ENCODE measurements at places on chromosomes 16 and 17. TPM values are rescaled to one million over a fixed set of nuclear protein-coding genes. Genes with fewer than 3 reads are reported as not detected.
A peak's percentile ranks its signal among the peaks of the same experiment; 100 is the strongest.

The IKZF3 gene
- total RNA-seq = 3.9 TPM

The STAC2 gene
- not detected for total RNA-seq

The MMP15 gene
- 44.5 TPM for total RNA-seq

The MEOX1 gene
- 0.31 TPM for total RNA-seq

The SLC38A8 gene
- total RNA-seq = not detected

The CSF3 gene
- total RNA-seq = 2.9 TPM

The PRAC1 gene
- not detected for total RNA-seq

DNA sequence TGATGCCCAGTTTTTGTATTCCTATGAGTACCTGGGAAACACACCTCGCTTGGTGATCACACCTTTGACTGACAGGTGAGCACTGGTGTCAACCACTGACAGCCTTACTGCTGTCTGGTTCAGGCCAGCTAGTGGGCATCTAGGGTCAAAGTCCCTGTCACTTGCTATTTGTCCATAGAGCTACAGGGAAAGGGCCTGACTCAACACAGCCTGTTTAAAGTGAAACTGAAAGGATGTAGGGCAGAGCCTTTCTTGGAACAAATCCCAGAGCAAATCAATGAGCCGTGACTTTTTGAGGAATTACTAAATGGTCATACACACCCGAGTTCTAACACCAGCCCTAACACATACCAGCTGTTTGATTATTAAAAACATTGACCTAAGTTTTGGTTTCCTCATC lies 106.8 kb downstream of the DNAH9 start:
- H3K27me3 ChIP-seq = no peaks in the 10 kb centered on the region
- H3K4me3 ChIP-seq = no peak overlapping the region
- H3K36me3 ChIP-seq = no peaks in the 10 kb centered on the region
- DNase-seq = peak; percentile 27
- no peak overlapping the region for H3K27ac ChIP-seq

DNA sequence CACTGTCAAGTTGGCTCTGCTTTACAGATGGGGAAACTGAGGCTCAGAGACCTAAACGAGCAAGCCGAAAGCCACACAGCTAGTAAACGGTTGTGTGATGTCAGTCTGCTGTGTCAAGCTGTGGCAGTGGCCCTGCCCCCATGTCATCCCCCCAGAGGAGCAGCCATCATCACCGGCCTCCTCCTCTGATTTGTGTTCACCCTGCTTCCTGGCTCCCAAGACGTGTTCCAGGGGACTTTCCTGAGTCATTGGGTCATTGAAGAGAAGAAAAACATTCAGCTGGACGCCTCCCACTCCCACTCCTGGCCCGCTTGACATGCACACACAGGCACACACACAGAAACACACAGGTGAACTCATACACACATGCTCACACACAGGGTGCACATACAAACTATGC lies 54.0 kb upstream of the CIBAR2 start:
- DNase-seq = no peak
- H3K27ac ChIP-seq = no peak overlapping the region
- H3K4me1 ChIP-seq = peaks cover 17% of the 10 kb centered on the region
- H3K4me3 ChIP-seq = no peak overlapping the region
- no peaks in the 10 kb centered on the region for H3K27me3 ChIP-seq

DNA sequence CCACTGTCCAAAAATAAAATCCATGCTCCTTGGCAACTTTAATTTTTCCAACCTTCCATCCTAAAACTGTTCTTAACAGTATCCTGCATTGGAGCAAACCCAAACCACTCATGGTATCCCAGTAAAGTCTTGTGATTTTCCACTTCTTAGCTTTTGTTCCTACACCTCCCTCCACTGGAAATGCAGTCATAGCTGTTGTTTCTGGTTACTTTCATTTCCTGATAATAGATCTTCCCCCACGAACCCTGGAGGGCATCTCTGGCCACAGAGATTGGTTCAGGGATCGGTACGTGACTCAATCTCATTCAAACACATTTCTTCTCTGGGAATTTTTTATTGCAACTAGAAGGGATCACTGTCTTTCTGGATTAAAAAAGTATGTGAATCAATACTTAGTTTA lies 276.0 kb downstream of the GRIN2A start:
- no peak overlapping the region for H3K4me3 ChIP-seq
- DNase-seq = no peak
- no peak overlapping the region for H3K27ac ChIP-seq
- H3K36me3 ChIP-seq = no peaks in the 10 kb centered on the region
- no peaks in the 10 kb centered on the region for H3K27me3 ChIP-seq

GRCh38 chr16:1316033-1316405 lies 6.6 kb downstream of the UBE2I start:
- H3K27me3 ChIP-seq = no peaks in the 10 kb centered on the region
- H3K36me3 ChIP-seq = peaks cover 49% of the 10 kb centered on the region
- DNase-seq = no peak
- H3K4me3 ChIP-seq = no peak overlapping the region
- peaks cover 23% of the 10 kb centered on the region for H3K4me1 ChIP-seq

GRCh38 chr17:57309479-57309878 lies 53.2 kb downstream of the MSI2 start:
- peaks cover 3% of the 10 kb centered on the region for H3K36me3 ChIP-seq
- H3K4me3 ChIP-seq = no peak overlapping the region
- DNase-seq = no peak

DNA sequence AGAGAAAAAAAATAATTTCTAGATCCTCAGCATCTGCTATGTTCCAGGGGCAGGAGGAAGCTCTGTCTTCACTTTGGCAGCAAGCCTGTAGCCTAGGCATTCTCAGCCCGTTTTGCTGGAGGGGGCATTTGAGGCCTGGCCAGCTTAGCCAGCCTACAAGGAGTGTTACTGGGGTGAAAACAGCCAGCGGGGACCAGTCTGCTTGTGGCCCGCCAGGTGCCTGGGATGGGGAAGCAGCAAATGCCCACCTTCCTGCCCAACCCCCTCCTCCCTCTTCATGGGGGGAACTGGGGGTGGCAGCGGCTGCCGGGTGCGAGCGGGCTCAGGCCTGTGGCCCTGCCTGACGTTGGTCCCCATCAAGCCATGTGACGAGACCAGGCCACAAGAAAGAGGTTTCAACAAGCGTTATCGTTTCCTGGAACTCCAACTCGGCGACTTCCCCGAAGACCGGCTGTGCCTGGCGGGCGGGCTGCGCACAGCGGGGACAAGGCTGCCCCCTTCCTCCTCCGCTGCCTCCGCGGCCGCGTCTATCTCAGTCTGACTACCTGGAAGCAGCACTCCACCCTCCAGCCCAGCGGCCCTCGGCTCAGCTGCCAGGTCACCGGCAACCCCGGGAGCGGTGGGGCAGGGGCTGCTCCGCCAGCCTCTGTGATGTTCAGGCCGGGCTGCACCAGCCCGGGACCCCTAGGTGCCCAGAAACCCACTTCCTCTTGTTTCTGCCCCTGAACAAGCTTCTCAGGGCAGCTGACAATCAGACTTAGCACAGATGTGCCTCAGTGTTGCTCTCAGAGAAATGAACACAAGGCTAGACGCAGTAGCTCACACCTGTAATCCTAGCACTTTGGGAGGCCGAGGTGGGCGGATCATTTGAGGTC lies 22.9 kb downstream of the SOCS1 start:
- no peak overlapping the region for H3K27ac ChIP-seq
- no peaks in the 10 kb centered on the region for H3K36me3 ChIP-seq
- no peaks in the 10 kb centered on the region for H3K27me3 ChIP-seq

GRCh38 chr17:74972107-74972972 lies at the start of gene HID1:
HID1 (minus strand) TSS chr17:74972759; CDS start chr17:74972656, 103 bp downstream.
- no peaks in the 10 kb centered on the region for H3K27me3 ChIP-seq
- H3K4me1 ChIP-seq = peaks cover 10% of the 10 kb centered on the region
- H3K27ac ChIP-seq = peak within 1 kb of the TSS; percentile 46
- peak within 1 kb of the TSS; percentile 71 for H3K4me3 ChIP-seq

DNA sequence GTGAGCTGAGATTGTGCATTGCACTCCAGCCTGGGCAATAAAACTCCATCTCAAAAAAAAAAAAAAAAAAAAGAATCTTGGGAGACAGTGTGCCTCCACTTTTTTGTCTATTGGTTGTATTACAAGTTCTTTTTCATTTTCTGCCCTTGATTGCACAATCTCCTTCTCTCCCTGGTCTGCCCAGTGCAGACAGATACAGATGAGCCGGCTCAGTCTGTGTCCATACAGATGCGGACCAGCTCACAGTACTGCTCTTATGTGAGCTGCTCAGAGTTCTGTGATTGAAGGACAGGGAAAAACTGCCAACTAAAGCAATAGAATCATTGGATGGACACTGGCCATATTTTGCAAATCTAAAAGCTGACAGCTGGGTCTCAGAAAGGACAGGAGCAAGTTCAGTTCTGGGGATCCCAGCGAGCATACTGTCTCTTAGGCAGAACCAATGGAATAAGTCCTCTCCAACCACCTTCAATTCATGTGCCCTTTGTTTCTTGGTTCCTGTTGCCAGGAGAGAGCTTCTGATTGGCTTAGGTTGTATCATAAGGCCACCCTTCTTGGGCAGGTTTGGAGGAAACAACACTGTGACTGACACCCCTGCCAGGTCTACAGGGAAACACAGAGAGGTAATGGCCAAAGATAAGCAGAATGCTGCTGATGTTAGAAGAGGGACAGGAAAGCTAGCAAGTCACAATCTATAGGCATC lies 495.6 kb upstream of the HSBP1 start:
- no peaks in the 10 kb centered on the region for H3K27me3 ChIP-seq
- H3K4me1 ChIP-seq = no peaks in the 10 kb centered on the region
- no peaks in the 10 kb centered on the region for H3K36me3 ChIP-seq
- no peak overlapping the region for H3K4me3 ChIP-seq
- no peak for DNase-seq

GRCh38 chr17:14331225-14331981 lies 30.5 kb downstream of the HS3ST3B1 start:
- no peaks in the 10 kb centered on the region for H3K4me1 ChIP-seq
- no peaks in the 10 kb centered on the region for H3K36me3 ChIP-seq
- no peak overlapping the region for H3K4me3 ChIP-seq
- H3K27me3 ChIP-seq = no peaks in the 10 kb centered on the region

GRCh38 chr16:14131774-14132695 lies 60.9 kb downstream of the MRTFB start:
- H3K27ac ChIP-seq = no peak overlapping the region
- H3K27me3 ChIP-seq = no peaks in the 10 kb centered on the region

DNA sequence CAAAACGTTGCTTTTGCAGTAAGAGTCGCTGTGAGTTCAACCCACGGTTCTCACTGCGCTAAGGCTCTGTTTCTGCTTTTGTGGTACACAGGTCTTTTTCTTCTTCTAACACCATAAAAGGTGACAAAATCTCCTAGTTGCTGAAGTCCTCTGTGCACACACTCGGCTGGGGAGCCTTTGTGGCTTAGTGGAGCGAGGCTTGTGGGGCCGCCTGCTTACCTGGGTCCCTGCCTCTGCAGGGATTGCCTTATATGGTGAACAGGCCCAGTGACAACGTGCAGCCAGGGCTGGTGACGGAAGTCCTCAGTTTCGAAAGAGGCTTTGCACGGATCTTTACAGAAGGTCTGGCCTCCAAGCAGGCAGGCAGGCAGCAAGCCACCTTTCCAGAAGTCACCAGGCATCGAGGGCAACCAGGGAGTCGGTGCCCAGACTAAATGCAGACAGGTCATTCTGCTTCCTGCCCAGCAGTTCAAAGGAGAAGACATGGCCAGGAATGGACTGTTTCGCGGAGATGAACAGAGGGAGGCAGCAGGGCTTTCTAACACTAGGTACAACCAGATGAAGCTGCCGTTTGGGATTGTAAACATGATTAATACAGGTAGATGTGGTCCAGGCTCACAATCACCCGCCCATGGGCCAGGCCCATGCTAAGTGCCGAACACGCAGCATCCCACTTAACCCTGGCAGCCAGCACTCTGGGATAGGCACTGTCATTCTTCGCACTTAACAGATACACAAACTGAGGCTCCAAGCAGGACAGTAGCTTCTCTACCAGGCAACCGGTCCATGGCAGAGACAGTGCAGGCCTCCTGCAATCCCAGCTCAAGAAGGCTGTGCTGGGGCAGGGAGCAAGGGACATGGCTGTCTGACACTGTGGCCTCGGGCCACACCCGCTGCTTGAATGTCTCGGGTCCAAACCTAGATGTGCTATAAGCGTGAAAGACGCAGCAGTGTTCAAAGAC lies 10.7 kb upstream of the MEAK7 start:
- peaks cover 5% of the 10 kb centered on the region for H3K4me1 ChIP-seq
- peak; percentile 49 for DNase-seq
- no peak overlapping the region for H3K27ac ChIP-seq
- no peaks in the 10 kb centered on the region for H3K27me3 ChIP-seq
- H3K4me3 ChIP-seq = no peak overlapping the region
- H3K36me3 ChIP-seq = no peaks in the 10 kb centered on the region

- H3K4me3 ChIP-seq = no peak overlapping the region
- H3K4me1 ChIP-seq = no peaks in the 10 kb centered on the region
- no peak overlapping the region for H3K27ac ChIP-seq
- H3K36me3 ChIP-seq = no peaks in the 10 kb centered on the region
These were observed 67.7 kb upstream of the BCO1 start for GRCh38 chr16:81170824-81171223.

GRCh38 chr17:45396496-45397205 lies 36.0 kb downstream of the ARHGAP27 start:
- peaks cover 5% of the 10 kb centered on the region for H3K4me1 ChIP-seq
- no peak overlapping the region for H3K4me3 ChIP-seq
- H3K36me3 ChIP-seq = no peaks in the 10 kb centered on the region
- no peak for DNase-seq

DNA sequence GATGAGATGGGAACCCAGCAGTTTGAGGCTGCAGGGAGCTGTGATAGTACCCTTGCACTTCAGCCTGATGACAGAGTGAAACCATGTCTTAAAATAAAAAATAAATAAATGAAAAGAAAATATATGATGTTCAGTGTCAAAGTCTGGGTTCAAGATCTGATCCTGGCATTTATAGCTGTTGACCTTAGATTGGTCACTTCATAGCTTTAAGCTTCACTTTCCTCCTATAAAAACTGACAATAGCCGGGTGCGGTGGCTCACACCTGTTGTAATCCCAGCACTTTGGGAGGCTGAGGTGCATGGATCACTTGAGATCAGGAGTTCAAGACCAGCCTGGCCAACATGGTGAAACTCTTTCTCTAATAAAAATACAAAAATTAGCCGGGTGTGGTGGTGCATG lies 5.2 kb upstream of the ZNF821 start:
- no peak overlapping the region for H3K27ac ChIP-seq
- H3K4me3 ChIP-seq = no peak overlapping the region
- H3K27me3 ChIP-seq = no peaks in the 10 kb centered on the region
- DNase-seq = no peak

- DNase-seq = no peak
- peaks cover 14% of the 10 kb centered on the region for H3K36me3 ChIP-seq
- no peak overlapping the region for H3K27ac ChIP-seq
These were observed 6.0 kb downstream of the SREBF1 start for GRCh38 chr17:17830740-17831207.

- H3K36me3 ChIP-seq = no peaks in the 10 kb centered on the region
- H3K27me3 ChIP-seq = peaks cover 3% of the 10 kb centered on the region
- DNase-seq = no peak
- H3K27ac ChIP-seq = no peak overlapping the region
These were observed 92.7 kb downstream of the TMEM100 start for GRCh38 chr17:55629995-55630394.

- H3K27me3 ChIP-seq = no peaks in the 10 kb centered on the region
- H3K4me3 ChIP-seq = no peak overlapping the region
- H3K4me1 ChIP-seq = no peaks in the 10 kb centered on the region
- no peaks in the 10 kb centered on the region for H3K36me3 ChIP-seq
- H3K27ac ChIP-seq = no peak overlapping the region
These were observed 163.9 kb downstream of the C16orf95 start for GRCh38 chr16:87153326-87153725.

- H3K27me3 ChIP-seq = no peaks in the 10 kb centered on the region
- no peak for DNase-seq
- no peaks in the 10 kb centered on the region for H3K36me3 ChIP-seq
- no peaks in the 10 kb centered on the region for H3K4me1 ChIP-seq
These were observed 176.4 kb upstream of the KCNJ16 start for GRCh38 chr17:69898601-69899000.

Measured in lung (tissue), 17 donors.